ENCODE measurements at places on chromosomes 5 and 9.
A peak's percentile ranks its signal among the peaks of the same experiment; 100 is the strongest.

GRCh38 chr5:179731791-179732411 is 721 bp upstream of the MAML1 start:
- DNase-seq, result peak; percentile 36

DNA sequence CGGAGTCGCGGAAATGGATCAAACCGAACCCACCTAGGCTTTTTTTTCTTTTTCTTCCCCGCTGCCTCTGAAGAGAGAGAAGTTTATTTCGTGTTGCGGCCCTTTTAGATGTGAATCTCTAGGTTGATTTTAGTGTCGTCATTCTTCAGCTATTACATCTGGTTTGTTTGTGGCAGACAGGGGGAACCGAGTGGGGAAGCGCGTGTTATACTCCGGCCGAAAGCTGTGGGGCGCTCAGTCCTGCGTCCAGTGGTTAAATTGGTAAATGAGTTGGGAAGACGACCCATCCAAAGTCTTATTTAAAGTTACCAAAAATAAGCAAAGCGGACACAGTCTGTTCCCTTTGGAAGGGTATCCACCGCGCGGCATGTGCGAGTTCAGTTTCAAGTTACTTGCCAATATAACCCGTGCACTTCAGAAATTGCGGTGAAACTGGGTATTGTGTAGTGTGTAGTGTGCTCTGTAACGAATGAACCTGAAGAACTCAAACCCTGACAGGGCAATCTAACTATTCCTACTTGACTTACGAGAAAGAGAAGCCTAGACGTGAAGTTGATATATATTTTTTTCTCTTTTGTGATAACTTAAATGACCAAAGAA is 1.3 kb downstream of the MAN2A1 start:
- DNase-seq, result peak; percentile 37

DNA sequence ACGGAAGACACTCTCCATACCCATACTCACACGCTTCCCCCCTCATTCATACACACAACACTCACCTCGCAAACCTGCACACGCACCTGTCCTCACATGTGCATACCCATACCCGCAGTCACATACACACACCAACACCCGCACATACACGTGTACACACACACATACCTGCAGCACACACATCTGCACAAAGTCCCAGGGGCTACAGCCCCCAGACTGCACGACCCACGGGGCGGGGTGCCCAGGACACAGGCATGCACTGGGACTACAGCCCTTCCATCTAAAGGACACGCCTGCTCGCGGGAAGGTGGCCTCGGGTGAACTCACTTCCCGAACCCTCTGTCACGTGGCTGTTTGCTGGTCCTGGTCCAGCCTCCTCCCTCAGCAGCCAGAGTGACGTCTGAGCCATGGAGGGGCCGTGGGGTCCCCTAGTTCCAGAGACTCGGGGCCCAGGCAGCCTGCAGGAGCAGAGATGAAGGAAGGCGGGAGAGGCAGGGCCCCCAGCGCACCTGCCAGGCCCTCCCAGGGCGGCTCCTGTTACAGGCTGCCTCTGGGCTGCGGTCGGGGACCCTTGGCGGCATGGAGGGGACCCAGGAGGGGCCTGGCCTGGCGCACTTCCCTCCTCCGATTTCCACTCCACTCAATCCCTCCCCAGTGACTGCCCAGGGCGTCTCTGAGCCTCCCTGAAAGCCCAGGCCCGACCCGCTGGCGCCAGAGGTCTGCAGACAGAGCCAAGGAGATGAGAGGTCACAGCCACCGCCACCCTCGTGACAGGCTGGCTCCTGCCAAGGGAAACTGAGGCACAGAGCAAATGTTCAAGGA is 8.1 kb downstream of the SLC12A7 start:
- no peak for DNase-seq

DNA sequence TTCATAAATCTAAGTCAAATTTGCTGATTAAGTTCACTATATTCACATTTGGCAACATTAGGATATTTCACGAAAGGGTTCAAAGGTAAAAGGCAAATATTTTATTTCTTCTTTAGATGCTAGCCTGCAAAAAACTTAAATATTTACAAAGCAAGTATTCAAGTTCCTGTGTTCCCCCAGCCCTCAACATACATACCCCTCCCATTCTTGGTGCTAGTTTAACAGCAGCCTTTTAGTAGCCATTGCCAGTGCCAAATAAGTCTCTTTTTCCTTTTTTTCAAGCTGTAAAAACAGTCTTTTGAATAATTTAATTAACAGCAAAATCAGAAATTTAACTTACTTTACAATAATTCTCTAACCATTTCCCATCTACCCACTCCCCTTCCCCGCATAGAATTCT is 288.5 kb upstream of the TMEM161B start:
- DNase-seq, result no peak

GRCh38 chr9:72401396-72401795 is 36.4 kb upstream of the ZFAND5 start:
- DNase-seq, result no peak

DNA sequence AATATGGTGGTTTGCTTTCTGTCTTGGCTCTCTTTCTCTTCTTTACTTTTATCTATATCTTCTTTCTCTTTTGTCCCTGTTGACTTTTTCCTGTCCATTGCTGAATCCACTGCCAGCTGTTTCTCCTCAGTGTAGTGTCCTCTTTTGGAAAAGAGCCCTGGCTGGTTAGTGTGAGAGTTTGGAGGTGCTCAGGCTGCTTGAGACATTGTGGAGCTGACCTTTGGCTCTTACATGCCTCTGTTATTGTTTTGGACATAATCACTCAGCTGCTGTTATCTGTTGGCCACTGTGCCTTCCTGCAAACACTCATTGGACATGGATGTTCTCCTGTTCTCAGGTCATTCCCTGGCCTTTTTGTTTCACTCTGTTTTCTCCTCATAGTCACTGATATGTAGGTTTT is 295.4 kb upstream of the RIOK2 start:
- DNase-seq, result no peak

GRCh38 chr5:151347369-151347768 is at the start of gene SLC36A2:
Gene SLC36A2, minus strand, starts transcription at chr5:151347559. Its CDS starts 99 bp downstream, at chr5:151347460.
- no peak for DNase-seq

GRCh38 chr5:119743927-119744326 is 114.6 kb downstream of the FAM170A start:
- DNase-seq, result peak; percentile 50

- DNase-seq, result no peak
These were observed 60.3 kb upstream of the NEK6 start for GRCh38 chr9:124197177-124198095.

GRCh38 chr5:58544926-58545325 is 37.9 kb upstream of the RAB3C start:
- DNase-seq, result no peak

All from H9 (cell line).